Stimulated activated naive B cell treated with anti-CD40 and anti-IgM and Interleukin-4, amounts not matched to agents 10 μg/mL and 1 μg/mL and 100 μg/mL, for 72 hours (primary cell): ENCODE measurements at places on chromosomes 16 and 17.

- DNase-seq, result no peak
- no peaks in the 10 kb centered on the region for H3K4me1 ChIP-seq
- peak overlapping the region; percentile 56 for H3K27ac ChIP-seq
These were observed 87.8 kb downstream of the TUBD1 start for GRCh38 chr17:59804901-59805465.

DNA sequence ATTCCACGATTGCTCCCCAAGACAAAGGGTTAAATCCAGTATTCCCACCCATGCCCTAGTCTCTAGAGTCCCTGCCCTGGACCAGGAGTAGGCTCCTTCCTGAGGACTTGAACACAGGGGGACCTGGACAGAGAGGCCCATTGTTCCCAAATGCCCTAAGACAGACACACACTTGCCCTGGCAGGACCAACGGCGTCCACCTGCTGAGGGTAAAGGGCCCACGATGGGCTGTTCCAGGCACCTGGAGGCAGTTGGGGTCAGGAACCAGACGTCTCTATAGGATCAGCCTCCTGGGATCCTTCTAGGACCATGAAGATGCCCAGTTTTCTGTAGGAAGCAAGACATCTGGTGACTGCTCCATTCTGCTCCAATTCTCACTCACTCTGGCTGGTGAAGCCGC is 39.3 kb downstream of the TNFRSF13B start:
- H3K4me1 ChIP-seq, result peaks cover 8% of the 10 kb centered on the region
- no peak overlapping the region for H3K27ac ChIP-seq
- H3K27me3 ChIP-seq, result no peaks in the 10 kb centered on the region

- H3K4me3 ChIP-seq, result no peak overlapping the region
- peaks cover 14% of the 10 kb centered on the region for H3K27me3 ChIP-seq
- no peaks in the 10 kb centered on the region for H3K36me3 ChIP-seq
- no peak overlapping the region for H3K27ac ChIP-seq
These were observed 30.9 kb downstream of the MYO15A start for GRCh38 chr17:18139498-18139897.

DNA sequence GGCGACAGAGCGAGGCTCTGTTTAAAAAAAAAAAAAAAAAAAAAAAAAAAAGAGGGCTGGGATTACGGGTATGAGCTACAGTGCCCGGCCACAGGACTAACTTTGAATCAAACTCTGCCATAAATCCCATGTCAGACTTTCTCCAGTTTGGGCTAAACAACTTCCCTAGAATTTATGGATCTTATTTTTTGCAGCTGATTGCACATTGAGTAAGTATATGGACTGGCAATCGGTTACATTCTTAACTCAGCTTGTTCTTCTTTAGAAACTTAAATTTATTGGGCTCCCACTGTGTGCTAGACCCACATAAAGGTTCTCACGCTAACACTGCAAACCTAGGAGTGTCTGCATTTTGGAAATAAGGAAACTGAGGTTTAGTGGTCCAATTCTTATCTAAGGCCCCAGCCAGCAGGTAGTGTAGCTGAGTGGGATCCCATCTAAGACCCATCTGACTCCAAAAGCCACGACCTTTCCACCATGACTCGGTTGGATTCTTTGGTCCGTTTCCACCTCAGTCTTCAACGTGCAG is 718 bp upstream of the CBFB start:
- DNase-seq, result no peak
- peaks cover 35% of the 10 kb centered on the region for H3K4me1 ChIP-seq
- peaks cover 5% of the 10 kb centered on the region for H3K36me3 ChIP-seq
- H3K27ac ChIP-seq, result peak overlapping the region; percentile 96
- peak overlapping the region; percentile 90 for H3K4me3 ChIP-seq

DNA sequence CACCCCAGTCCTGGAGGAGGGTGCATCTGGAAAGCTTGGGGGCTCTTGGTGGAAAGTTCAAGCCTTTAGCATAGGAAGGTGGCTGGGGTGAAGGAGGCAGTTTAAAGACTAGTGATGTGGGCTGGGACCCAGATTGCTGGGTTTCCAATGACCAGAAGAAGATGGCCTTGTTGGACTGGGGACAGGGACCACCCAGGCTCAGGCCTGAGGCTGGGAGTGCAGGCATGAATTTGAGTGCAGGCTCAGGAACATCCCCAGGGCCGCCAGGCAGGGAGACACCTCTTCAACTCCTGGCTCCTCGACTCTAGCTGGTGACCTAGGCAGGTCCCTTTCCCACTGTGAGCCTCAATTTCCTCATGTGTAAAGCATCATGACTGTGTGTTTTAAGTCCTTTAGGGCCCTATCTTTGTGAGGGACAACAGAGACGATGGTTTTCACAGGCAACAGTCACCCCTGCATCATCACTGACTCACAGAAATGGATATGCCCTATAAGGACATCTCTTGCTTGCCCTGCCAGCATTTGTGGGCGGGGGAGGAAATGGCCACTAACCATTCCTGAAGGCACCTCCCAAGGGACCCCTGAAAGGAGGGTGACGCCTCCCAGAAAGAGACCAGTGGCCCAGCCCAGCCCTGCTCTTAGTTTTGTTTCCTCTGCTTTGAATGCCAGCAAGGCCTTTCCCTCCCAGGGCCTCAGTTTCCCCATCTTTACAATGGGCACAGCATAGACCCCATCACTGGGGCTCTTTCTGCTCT is 11.1 kb downstream of the NLRC5 start:
- DNase-seq, result peak; percentile 85
- H3K27me3 ChIP-seq, result no peaks in the 10 kb centered on the region
- peaks cover 64% of the 10 kb centered on the region for H3K4me1 ChIP-seq
- H3K27ac ChIP-seq, result peak overlapping the region; percentile 98
- peaks cover 77% of the 10 kb centered on the region for H3K36me3 ChIP-seq
- peak overlapping the region; percentile 64 for H3K4me3 ChIP-seq

DNA sequence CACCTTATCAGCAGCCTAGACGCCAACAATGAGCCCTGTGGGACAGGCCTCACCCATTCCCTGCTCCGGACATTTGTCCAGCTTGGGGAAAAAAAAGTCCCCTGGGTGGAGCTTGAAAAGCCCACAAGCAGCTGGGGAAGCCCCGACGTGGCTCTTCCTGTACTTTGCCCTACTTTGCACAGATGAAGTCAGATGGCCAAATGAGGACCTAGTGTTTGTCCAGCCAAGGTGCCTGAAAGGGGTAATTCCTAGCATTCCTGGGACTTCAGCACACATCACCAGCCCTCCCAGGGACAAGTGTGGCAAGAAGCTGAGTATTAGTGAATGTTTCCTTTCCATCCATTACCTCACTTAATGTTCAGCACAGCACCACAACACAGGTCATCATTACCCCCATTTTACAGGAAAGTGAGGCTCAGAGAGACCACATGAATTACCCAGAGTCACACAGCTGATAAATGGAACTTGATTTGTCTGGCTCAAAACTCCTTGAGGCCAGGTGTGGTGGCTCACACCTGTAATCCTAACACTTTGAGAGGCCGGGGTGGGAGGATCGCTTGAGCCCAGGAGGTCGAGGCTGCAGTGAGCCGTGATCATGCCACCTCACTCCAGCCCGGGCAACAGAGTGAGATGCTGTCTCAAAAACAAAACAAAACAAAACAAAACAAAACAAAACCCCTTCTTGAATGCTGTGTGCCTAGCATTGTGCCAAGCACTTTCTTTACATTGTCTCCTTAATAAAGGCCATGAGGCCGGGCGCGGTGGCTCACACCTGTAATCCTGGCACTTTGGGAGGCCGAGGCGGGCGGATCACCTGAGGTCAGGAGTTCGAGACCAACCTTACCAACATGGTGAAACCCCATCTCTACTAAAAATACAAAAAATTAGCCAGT is 19.9 kb upstream of the PLLP start:
- peaks cover 25% of the 10 kb centered on the region for H3K4me1 ChIP-seq
- peaks cover 4% of the 10 kb centered on the region for H3K36me3 ChIP-seq
- H3K27me3 ChIP-seq, result peaks cover 7% of the 10 kb centered on the region
- H3K27ac ChIP-seq, result peak overlapping the region; percentile 92
- H3K4me3 ChIP-seq, result peak overlapping the region; percentile 17

DNA sequence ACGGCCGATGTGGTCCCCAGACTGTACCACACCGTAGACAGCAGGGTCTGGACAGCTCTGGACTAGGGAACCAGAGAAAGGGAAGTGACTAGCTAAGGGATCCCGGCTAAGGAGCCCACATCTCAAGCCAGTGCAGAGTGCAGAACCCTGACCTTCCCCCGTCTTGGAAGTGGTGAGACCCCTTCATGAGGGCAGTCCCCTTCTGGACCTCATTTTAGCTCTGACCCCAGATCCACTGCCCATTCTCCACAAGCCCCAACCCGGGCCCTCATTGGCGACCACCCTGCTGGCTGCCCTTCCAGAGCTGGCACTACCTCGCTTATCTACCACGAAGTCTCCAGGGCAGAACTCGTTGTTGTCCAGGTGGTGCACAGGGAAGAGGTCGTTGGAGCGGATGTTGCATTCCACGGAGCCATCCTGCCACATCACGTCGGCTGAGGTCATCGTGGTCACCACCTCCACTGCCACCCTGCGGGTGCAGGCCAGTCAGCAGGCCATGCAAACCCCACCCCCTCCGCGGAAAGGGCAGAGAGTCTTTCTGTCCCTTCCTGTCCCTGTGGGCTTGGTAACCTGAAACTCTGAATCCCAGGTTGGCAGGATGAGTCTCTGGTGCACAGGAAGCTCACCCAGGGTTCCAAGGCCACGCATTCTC is 14.2 kb downstream of the SPHK1 start:
- H3K27me3 ChIP-seq, result no peaks in the 10 kb centered on the region
- DNase-seq, result no peak
- peaks cover 4% of the 10 kb centered on the region for H3K4me1 ChIP-seq
- no peak overlapping the region for H3K4me3 ChIP-seq
- H3K27ac ChIP-seq, result no peak overlapping the region
- peaks cover 69% of the 10 kb centered on the region for H3K36me3 ChIP-seq

DNA sequence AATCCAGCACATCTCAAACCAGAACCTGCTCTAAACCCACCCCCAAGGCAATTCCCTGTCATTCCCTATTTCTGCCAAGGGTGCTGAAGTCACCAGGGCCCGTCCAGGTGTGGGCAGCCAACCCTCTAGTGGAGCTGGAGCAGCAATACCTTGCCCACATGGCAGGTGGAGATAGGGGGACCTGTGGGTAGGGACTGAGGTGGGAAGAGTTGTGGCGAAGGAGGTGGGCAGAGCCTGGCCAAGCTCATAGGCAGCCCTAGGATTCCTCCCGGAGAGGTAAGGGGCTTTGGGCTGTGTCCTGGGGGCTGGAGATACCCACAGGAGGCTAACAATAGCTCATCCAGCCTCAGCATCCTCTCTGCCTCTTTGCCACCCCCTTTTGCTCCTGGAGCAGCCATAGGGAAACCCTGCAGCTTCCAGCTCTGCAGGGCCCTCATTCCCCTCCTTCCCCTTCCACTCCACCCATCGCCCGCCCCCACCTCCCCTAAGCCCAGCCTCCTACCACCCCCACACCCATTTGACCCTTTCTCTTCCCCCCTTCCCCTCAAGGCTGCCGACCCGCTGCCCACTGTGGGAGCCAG is 30.4 kb upstream of the CRHR1 start:
- H3K4me3 ChIP-seq, result no peak overlapping the region
- no peak for DNase-seq
- H3K36me3 ChIP-seq, result no peaks in the 10 kb centered on the region
- H3K27ac ChIP-seq, result no peak overlapping the region
- no peaks in the 10 kb centered on the region for H3K4me1 ChIP-seq
- H3K27me3 ChIP-seq, result peaks cover 83% of the 10 kb centered on the region

- no peaks in the 10 kb centered on the region for H3K4me1 ChIP-seq
- no peaks in the 10 kb centered on the region for H3K36me3 ChIP-seq
- no peaks in the 10 kb centered on the region for H3K27me3 ChIP-seq
- H3K4me3 ChIP-seq, result no peak overlapping the region
These were observed 219.1 kb upstream of the IRX3 start for GRCh38 chr16:54505549-54506213.

GRCh38 chr16:29996766-29997250 is 767 bp downstream of the INO80E start:
- H3K36me3 ChIP-seq, result peaks cover 27% of the 10 kb centered on the region
- H3K4me1 ChIP-seq, result peaks cover 48% of the 10 kb centered on the region
- no peak for DNase-seq
- peak overlapping the region; percentile 99 for H3K27ac ChIP-seq
- H3K4me3 ChIP-seq, result peak overlapping the region; percentile 97
- H3K27me3 ChIP-seq, result no peaks in the 10 kb centered on the region

- DNase-seq, result no peak
- H3K27ac ChIP-seq, result peak overlapping the region; percentile 47
- H3K4me3 ChIP-seq, result no peak overlapping the region
These were observed 13.2 kb downstream of the TMEM11 start for GRCh38 chr17:21200590-21201297.

DNA sequence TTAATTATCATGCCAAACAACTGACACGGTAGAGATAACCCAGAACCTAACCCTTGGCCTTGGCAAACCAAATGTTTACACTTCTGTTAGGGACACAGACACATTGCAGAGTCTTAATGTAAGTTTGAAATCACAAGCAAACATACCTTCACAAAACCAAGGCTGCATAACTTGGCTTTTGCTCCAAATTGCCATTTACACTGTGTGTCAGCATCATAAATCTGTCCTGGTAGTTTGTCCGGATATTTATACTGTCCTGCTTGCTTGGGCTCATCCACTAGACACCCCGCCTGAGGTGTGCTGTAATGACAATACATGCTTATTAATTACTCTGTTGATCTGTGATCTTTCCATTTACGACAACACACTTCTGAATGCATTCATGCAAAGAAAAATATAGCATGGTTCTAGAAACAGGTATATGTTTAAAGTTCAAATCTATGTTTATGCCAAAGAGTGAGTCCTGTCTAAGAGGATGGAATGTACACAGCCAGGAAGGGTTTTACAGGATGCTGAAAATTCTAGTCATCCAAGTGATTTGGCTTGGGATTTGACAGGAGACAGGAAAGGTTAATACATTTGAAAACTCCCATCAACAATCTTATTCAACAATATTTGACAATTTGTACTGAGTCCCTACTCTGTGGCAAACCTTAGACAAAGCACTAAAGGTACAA is 81.1 kb downstream of the ADAMTS18 start:
- no peak overlapping the region for H3K27ac ChIP-seq
- no peaks in the 10 kb centered on the region for H3K36me3 ChIP-seq
- no peaks in the 10 kb centered on the region for H3K4me1 ChIP-seq

DNA sequence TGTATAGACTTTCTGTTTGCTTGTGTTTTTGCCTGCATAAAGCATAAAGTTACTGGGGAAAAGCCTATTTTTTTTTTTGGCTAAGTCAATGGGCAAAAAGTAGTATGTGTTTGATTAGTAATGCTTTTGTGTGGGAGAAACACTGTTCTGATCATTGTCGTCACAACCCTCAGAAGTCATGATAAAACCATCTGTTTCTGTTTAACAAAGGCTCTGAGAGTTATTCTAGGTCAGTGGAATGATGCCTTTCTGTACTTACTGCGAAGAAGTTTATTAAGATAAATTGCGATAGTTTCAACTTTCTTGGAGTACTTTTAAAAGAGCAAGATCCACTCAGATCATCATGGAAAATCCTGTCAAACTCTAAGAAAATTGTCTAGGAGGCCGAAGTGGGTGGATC is 80.9 kb downstream of the PRKCA start:
- DNase-seq, result no peak
- no peaks in the 10 kb centered on the region for H3K4me1 ChIP-seq
- H3K36me3 ChIP-seq, result no peaks in the 10 kb centered on the region
- H3K4me3 ChIP-seq, result no peak overlapping the region
- no peak overlapping the region for H3K27ac ChIP-seq
- peaks cover 8% of the 10 kb centered on the region for H3K27me3 ChIP-seq
